Aorta (tissue), 5 donors: ENCODE measurements at places on chromosomes 7 and 10. TPM values are rescaled to one million over a fixed set of nuclear protein-coding genes. Genes with fewer than 3 reads are reported as not detected.

The UNCX gene
- not detected for total RNA-seq

The CCDC3 gene
- 166 TPM for total RNA-seq

The CNPY1 gene
- not detected for total RNA-seq

The TMEM213 gene
- total RNA-seq = not detected

The FRMD4A gene
- 55.9 TPM for total RNA-seq

The H2BK1 gene
- total RNA-seq = 2.2 TPM

The NFE2L3 gene
- 1.8 TPM for total RNA-seq

GRCh38 chr7:35508623-35509400 lies 186.1 kb downstream of the HERPUD2 start:
- H3K36me3 ChIP-seq = no peaks in the 10 kb centered on the region
- H3K4me1 ChIP-seq = no peaks in the 10 kb centered on the region
- no peaks in the 10 kb centered on the region for H3K27me3 ChIP-seq
- no peak for DNase-seq
- H3K27ac ChIP-seq = no peak overlapping the region
- no peak overlapping the region for H3K4me3 ChIP-seq

- H3K27me3 ChIP-seq = no peaks in the 10 kb centered on the region
- peak; percentile 78 for DNase-seq
- H3K4me1 ChIP-seq = no peaks in the 10 kb centered on the region
- H3K36me3 ChIP-seq = no peaks in the 10 kb centered on the region
- H3K4me3 ChIP-seq = no peak overlapping the region
- no peak overlapping the region for H3K27ac ChIP-seq
Observed at GRCh38 chr7:75866489-75867389, 12.1 kb upstream of the RHBDD2 start.

DNA sequence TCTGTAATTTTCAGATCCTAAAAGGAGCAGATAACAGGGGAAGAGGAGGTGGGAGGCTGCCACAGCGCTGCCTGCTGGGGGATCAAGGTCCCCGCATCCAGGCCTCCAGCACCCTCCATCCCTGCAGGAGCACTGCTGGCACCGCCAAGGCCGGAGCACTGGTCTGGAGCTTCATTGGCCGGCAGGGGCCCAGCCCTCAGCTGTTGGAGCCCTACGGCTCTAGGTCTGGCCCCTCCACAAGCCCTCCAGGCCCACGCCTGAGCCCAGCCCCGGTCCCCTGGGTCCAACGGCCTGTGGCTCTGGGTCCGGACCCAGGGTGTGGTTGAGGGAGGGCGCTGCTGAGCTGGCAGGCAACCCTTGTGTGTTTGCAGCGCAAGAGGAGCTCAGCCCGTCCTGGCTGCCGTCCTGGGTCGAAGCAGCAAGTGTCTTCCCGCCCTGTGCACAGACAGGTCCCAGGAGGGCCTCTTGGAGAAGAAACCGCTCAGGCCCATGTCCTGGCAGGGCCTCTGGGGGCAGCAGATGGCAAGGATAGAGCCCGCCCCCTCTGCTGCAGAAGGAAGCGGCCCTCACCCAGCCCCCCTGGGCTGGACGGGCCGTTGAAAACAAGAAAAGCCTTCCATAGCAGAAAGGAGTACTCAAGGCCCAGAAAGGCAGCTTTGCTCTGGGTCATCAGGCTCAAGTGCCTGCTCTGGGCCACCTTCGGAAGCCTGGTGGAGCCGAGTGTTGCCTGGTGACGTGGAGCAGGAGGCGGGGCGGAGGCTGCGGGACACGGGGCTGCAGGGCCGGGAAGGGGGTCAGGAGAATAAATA lies 54.3 kb upstream of the TNRC18 start:
- H3K27ac ChIP-seq = no peak overlapping the region
- H3K27me3 ChIP-seq = no peaks in the 10 kb centered on the region
- DNase-seq = no peak
- no peaks in the 10 kb centered on the region for H3K4me1 ChIP-seq
- no peaks in the 10 kb centered on the region for H3K36me3 ChIP-seq

DNA sequence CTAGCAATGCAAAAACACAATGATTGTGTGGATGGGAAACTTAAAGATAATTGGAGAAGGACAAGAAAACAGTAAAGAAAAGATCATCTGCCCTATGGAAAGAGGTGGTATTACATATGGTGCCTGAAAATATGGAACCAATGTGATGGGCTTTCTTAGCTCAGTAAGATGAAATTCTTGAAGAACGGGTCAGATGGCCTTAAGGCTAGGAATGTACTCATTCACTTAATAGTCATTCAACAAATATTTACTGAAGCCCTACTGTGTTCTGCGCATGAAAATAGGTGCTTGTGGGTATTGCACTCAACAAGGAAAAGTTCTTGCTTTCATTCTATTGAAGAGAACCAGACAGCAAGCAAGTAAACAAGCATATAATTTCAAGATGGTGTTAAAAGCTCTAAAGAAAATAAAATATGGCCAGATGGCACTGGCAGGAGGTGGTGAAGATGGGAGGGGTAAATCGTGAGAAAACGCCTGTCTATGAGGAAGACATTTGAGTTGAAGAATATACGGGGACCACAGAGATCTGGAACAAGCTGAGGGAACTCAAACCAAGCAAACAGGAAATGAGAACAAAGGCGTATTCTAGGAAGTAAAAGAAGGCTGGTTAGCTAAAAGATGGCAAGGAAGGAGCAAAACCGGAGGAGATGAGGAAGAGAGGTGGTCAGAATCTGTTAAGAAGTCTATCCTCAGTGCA lies 179.7 kb downstream of the ANK3 start:
- no peaks in the 10 kb centered on the region for H3K36me3 ChIP-seq
- no peak for DNase-seq
- H3K4me3 ChIP-seq = no peak overlapping the region
- no peaks in the 10 kb centered on the region for H3K27me3 ChIP-seq
- H3K4me1 ChIP-seq = peaks cover 3% of the 10 kb centered on the region

DNA sequence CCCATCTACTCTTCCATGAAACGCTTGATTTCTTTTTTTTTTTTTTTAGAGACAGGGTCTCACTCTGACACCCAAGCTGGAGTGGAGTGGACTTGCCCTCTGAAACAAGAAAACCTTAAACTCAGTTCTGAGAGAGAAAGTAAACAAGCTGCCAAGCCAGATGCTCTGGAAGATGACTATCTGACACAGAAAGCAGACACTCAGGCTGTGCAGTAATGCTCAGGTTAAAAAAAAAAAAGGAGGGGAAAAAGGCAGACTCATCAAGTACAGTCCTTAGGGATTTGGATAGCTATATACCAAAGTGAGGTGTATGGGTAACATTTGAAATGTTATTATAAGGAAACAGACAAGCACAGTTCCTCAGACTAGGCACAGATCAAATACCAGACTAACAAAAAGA lies 80.5 kb downstream of the IDE start:
- H3K36me3 ChIP-seq = peaks cover 4% of the 10 kb centered on the region
- H3K4me3 ChIP-seq = no peak overlapping the region
- H3K27ac ChIP-seq = no peak overlapping the region

GRCh38 chr7:157596471-157596870 lies 259.7 kb downstream of the DNAJB6 start:
- DNase-seq = no peak
- no peak overlapping the region for H3K4me3 ChIP-seq
- H3K27ac ChIP-seq = no peak overlapping the region
- H3K36me3 ChIP-seq = no peaks in the 10 kb centered on the region

DNA sequence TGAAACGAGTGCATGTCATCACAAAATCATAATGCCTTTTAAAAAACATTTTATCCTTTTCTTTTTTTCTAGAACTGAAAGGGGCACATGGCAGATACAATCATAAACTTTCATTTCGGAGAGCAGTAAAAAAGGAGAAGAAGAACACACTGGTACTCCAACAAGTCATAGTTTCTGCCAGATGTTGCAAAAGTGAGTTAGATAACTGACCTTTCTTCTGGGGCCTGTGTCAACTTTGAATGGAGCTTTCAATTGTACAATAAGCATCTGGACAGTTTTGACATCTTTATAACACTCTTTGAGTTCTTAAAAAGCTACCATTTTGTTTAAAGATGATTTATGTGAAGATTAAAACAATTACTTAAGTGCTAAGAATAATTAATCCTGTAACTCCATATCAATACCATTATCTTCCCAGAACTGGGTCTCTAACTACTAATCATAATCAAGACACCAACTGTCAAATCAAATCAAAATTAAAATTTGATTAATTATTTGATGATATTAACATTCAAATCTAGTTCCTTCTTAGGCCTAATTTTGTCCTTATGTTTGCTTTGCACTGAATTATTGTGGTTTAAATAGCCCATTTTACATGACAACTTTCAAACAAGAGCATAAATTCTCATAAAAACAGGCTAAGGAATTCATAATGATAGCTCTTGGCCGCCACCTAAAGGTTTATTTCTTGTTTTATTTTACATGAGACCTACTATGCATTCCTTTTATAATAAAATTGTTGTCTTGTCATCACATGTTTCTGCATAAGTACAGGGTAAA lies 19.5 kb upstream of the ITGB8 start:
- no peak overlapping the region for H3K4me3 ChIP-seq
- H3K27ac ChIP-seq = no peak overlapping the region
- no peaks in the 10 kb centered on the region for H3K27me3 ChIP-seq

DNA sequence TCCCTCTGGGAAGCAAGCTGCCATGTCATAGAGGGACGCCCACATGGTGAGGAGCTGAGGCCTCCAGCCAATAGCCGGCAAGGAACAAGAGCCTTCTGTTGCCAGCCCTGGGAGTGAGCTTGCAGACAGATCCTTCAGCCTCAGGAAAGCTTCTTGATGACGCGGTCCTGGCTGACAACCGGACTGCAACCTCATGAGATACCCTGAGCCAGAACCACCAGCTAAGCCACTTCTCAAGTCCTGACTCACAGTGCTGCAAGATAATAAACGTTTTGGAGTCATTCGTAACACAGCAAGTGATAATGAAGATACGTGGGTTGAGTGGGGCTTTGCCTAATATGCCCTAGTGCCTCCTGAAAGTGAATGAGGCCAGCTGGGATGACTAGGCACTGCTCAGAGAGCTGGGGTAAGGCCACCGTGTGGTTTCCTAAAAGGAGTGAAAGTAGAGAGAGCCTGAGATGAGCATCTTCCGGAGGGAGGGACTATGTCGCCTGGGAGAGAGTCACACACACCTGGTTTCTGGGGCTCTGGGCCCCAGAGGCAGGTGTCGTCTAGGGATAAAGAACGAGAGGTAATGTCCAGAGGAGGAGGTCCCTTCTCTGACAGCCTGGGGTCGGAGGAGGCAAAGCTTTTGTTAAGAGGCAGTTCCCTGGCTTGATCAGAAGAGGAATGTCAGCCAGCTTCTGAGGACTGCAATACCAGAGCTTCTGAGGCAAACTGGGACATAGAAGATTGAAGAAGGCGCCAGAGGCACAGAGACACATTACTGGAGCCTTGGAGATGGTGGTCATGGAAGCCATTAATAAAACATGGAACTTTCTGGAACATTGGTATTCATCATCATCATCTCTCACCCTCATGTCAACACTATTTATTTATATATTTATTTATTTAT lies 53.6 kb downstream of the PYROXD2 start:
- H3K27me3 ChIP-seq = no peaks in the 10 kb centered on the region
- peak overlapping the region; percentile 35 for H3K27ac ChIP-seq
- peak; percentile 93 for DNase-seq
- no peaks in the 10 kb centered on the region for H3K4me1 ChIP-seq
- H3K36me3 ChIP-seq = no peaks in the 10 kb centered on the region

DNA sequence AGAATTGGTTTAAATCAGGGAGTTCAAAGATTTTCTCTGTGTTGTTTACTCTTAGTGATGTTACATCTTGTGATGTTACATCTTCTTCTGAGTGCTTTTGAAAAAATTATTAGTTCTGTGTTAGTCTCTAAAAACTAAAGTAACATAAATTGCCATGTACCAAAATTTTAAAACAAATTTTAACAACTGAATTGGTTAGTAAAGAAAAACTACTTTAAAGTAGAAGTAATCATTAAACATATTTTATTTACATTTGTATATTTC lies 5.2 kb upstream of the IGF2BP3 start:
- no peaks in the 10 kb centered on the region for H3K4me1 ChIP-seq
- DNase-seq = no peak
- H3K4me3 ChIP-seq = no peak overlapping the region
- H3K27me3 ChIP-seq = no peaks in the 10 kb centered on the region
- H3K27ac ChIP-seq = no peak overlapping the region
- no peaks in the 10 kb centered on the region for H3K36me3 ChIP-seq

DNA sequence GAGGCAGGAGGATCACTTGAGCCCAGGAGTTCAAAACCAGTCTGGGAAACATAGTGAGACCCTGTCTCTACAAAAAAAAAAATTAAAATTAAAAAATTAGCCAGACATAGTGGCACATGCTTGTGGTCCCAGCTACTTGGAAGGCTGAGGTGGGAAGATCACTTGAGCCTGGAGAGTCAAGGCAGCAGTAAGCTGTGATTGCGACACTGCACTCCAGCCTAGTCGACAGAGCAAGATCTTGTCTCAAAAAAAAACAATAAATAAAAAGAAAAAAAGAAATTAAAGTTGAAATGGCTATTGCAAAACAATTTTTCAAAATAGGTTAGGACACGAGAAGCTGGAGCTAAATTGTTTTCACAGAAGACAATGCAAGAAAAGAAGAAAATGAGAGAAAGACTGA lies 379.0 kb upstream of the RNF32 start:
- no peaks in the 10 kb centered on the region for H3K27me3 ChIP-seq
- H3K36me3 ChIP-seq = no peaks in the 10 kb centered on the region
- no peaks in the 10 kb centered on the region for H3K4me1 ChIP-seq
- H3K27ac ChIP-seq = no peak overlapping the region
- no peak for DNase-seq

DNA sequence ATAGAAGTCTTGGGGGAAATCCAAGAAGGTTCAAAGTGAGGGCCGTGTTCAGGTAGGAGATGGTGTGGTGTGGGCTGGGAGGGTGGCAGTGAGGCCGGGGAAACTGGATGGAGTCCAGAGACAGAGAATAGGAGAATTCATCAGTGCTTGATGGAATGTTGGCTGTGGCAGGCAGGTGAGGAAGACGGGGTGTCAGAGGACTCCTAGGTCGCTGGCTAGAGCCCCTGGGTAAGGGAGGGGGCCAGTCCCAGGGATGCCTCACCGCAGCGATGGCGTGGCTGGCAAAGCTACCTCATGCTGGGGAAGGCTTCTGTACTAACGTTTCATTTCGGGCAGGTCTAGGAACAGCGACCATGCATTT lies 373.0 kb downstream of the RPS24 start:
- no peaks in the 10 kb centered on the region for H3K27me3 ChIP-seq
- H3K4me1 ChIP-seq = no peaks in the 10 kb centered on the region
- no peak for DNase-seq
- no peak overlapping the region for H3K4me3 ChIP-seq

- H3K4me1 ChIP-seq = no peaks in the 10 kb centered on the region
- no peaks in the 10 kb centered on the region for H3K36me3 ChIP-seq
- peak; percentile 49 for DNase-seq
- no peak overlapping the region for H3K4me3 ChIP-seq
Observed at GRCh38 chr10:82942286-82943099, 1067.5 kb downstream of the NRG3 start.

- no peaks in the 10 kb centered on the region for H3K36me3 ChIP-seq
- DNase-seq = no peak
- peak overlapping the region; percentile 72 for H3K4me3 ChIP-seq
- peaks cover 8% of the 10 kb centered on the region for H3K4me1 ChIP-seq
- no peak overlapping the region for H3K27ac ChIP-seq
Observed at GRCh38 chr10:119595134-119595675, 1.6 kb downstream of the TIAL1 start.

- no peak overlapping the region for H3K27ac ChIP-seq
- H3K4me1 ChIP-seq = no peaks in the 10 kb centered on the region
- H3K27me3 ChIP-seq = no peaks in the 10 kb centered on the region
- no peak for DNase-seq
- H3K4me3 ChIP-seq = no peak overlapping the region
Observed at GRCh38 chr10:97182288-97182990, 3.3 kb downstream of the SLIT1 start.
